ENCODE measurements at places on chromosomes 4 and X.
A peak's percentile ranks its signal among the peaks of the same experiment; 100 is the strongest.

DNA sequence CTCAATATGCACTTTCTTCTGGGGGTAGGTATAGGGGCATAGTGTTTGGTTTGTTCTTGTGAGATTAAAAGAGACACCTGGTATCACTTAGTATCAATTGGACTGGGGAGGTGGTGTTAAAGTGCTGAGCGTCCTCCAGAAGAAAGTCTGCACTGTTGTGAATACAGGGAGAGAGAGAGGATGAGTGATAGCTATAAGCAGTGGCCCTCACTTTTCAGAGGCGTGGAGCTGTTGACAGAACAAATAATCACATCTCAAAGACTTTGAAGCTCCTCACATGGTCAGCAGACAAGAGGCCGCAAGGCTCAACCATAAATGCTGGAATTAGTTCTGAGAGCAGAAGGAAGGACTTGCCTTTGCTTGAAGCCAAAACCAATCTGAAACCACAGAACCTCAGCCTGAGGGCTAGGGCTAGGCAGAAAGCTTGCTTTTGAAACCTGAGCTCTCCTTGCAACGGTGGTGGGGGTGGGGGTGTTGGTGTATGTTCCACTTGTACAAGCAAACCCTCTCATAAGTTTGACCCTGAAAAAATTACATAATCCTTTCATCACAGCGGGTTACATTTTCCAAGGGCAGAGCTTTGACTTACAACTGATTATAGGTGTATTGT lies 123.2 kb upstream of the SCML1 start:
- no peak overlapping the region for H3K4me3 ChIP-seq
- H3K27me3 ChIP-seq, result no peaks in the 10 kb centered on the region
- peaks cover under 1% of the 10 kb centered on the region for H3K4me1 ChIP-seq
- DNase-seq, result no peak

DNA sequence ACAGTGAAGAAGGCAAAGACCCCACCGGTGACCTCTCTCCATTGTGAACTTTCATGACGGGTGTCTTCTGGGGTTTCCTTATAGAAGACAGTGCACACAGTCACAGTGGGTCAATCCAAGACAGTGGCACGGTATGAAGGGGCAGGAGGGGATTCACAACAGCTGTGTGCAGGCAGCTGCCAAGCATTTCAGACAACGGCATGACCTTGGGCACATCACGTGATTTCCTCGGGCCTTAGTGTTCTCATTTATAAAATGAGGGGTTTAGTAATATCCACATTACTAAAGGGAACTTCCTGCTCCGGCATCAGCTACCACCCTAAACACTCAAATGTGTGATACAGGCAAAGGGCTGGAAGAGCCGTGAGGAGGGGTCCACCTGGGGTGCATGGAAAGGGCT lies 42.9 kb downstream of the RBM47 start:
- no peak for DNase-seq
- H3K27me3 ChIP-seq, result no peaks in the 10 kb centered on the region
- no peak overlapping the region for H3K4me3 ChIP-seq
- H3K4me1 ChIP-seq, result no peaks in the 10 kb centered on the region
- no peaks in the 10 kb centered on the region for H3K36me3 ChIP-seq

GRCh38 chrX:41273638-41274037 lies 60.3 kb upstream of the DDX3X start:
- H3K4me1 ChIP-seq, result no peaks in the 10 kb centered on the region
- H3K27me3 ChIP-seq, result no peaks in the 10 kb centered on the region
- no peak for DNase-seq
- no peak overlapping the region for H3K4me3 ChIP-seq
- H3K36me3 ChIP-seq, result no peaks in the 10 kb centered on the region
- H3K27ac ChIP-seq, result no peak overlapping the region

DNA sequence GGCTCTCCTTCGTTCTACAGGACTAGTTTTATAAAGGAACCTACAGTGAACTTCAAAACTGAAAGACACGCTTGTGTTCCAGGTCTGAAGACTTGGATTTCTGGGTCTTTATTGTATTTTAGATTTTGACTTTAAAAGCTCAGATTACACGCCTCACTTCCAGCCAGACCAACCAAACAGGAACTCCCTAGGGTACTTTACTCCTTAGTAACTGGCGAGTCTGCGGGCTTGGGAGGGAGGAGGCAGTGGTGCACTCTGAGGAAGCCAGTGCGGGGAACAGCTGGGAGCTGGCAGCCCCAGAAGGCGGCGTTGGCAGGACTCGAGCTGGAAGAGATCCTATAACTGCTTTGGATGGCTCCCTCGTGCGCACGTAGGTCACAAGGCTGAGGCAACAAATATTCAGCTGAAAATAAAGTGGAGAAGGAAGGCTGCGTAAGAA lies 391 bp upstream of the PHKA1 start:
- peak overlapping the region; percentile 24 for H3K4me3 ChIP-seq
- peak overlapping the region; percentile 33 for H3K27ac ChIP-seq
- no peaks in the 10 kb centered on the region for H3K27me3 ChIP-seq

DNA sequence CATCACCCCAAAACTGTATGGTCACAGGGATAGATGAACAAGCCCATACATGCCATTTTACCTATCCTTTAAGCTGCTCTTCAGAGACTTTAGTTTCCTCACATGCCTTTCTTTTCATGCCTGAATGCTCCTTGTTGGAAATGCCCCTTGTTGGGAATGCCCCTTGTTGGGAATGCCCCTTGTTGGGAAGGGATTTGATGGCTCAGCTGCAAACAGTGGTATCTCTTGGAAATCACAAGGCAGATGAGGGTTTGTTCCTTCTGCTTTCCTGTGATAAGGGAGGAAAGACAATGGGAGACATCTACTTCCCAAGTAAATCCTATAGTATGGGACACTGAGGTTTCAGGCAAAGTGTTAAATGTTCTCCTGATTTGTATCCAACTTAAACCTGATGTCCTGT lies 11.5 kb downstream of the CXCL2 start:
- no peaks in the 10 kb centered on the region for H3K27me3 ChIP-seq
- DNase-seq, result no peak
- no peak overlapping the region for H3K27ac ChIP-seq
- no peak overlapping the region for H3K4me3 ChIP-seq
- H3K36me3 ChIP-seq, result no peaks in the 10 kb centered on the region

GRCh38 chr4:106062452-106062875 lies 167.2 kb downstream of the NPNT start:
- no peaks in the 10 kb centered on the region for H3K27me3 ChIP-seq
- DNase-seq, result no peak
- no peak overlapping the region for H3K4me3 ChIP-seq
- no peak overlapping the region for H3K27ac ChIP-seq

DNA sequence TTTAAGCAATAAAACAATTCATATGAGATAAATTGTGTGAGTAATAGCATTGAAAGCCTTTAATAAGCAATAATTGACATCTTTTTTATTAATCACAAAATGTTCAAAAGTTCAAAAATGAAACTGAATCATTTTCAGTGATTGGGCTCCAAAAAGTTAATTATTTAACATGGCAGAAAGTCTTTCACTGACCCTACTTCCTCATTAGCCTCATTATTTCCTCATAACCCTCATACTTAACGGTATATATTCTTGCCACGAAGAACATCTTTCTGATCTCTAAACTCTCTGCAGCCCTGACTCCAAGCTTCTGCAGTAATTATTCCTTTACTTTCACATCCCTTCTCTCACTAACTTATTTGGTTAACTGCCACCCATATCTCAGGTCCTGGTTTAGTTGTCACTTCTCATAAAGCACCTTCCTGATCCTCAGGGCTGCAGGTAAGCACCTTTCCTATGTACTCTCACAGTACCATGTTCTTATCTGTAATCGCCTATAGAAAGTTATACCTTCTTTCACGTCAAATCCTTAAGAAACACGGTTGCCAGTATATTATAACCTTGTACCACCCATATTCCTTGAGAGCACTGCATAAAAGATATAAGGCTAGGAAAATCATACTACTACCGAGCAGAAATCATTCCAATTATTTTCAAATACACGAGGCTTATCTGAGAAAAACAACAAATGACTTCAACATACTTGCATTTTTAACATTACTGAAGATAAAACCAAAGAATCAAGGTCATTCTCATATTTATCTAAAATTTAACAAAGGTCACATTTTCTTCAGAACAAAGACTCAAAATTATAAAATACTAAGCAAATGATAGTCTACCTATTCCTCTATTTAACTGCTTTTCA lies 72.2 kb downstream of the PPP3CA start:
- H3K27ac ChIP-seq, result no peak overlapping the region
- no peaks in the 10 kb centered on the region for H3K27me3 ChIP-seq
- no peaks in the 10 kb centered on the region for H3K36me3 ChIP-seq
- H3K4me1 ChIP-seq, result no peaks in the 10 kb centered on the region
- H3K4me3 ChIP-seq, result no peak overlapping the region

GRCh38 chrX:18353931-18354368 lies 538 bp downstream of the SCML2 start:
- no peak for DNase-seq
- H3K4me3 ChIP-seq, result peak overlapping the region; percentile 59
- no peaks in the 10 kb centered on the region for H3K27me3 ChIP-seq
- H3K36me3 ChIP-seq, result no peaks in the 10 kb centered on the region

Data from small intestine (tissue), 16 donors.